Stimulated activated CD8-positive, alpha-beta memory T cell treated with anti-CD3 and anti-CD28 coated beads, Interleukin-15, amount 100 ng/mL, for 4 hours (primary cell): ENCODE measurements at places on chromosomes 4 and X.

DNA sequence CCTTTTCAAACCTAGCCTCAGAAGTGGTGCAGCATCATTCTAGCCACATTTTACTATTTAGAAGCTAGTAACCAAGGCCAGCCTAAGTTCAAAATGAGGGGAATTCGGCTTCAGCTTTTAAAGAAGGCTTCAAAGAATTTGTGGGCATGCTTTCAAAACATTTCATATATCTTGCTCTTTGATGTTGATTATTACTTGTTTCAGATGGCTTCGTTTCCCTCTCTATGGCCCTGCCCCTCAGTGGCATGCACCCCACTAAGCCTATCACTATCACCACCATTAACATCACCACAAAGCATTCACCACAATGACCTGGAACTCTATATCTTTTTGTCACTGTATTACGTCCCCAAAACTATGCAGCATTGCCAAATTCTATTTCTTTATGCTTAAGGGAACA lies 51.2 kb upstream of the FAM47B start:
- DNase-seq, result no peak

DNA sequence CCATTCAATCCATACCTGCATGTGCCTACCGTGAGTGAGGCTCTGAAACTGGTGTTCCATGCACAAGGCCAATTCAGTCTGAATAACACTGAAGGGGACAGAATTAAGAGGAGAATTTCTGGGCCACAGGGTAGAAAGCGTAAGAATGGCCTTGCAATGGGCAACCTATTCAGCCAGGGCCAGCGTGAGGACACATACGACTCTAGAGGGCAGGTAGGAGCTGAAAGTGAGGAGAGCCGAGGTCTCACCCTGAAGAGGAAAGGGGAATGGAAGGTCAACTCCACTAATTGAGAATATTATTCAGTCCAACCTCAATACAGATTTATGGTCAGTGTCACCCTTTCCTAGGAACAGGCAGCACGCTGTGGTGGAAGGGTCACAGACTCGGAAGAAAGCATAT lies 202.2 kb downstream of the TRIML1 start:
- no peak for DNase-seq

DNA sequence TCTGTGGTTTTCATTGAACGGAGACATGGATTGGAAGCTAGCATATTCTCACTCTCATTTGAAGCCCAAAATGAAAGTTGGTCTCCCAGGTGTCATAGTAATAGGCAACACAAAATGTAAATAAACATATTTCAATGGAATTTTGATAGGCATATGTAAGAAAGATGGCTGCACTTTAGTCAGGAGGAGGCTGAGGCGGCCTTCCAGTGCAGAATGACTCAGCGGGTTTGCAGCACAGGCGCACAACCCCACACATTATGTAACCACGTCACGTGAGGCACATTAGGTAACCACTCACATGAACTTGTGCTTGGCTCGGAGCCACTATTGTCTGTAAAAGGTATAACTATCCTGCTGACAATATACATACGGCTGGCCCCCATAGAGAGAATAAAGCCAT lies 381.7 kb downstream of the GPAT3 start:
- no peak for DNase-seq

- DNase-seq, result no peak
These were observed 539.2 kb downstream of the GALNTL6 start for GRCh38 chr4:172352356-172352755.

- peak; percentile 98 for DNase-seq
These were observed at the start of gene SLC25A6 for GRCh38 chrX:1391707-1392375. SLC25A6 (minus strand) TSS chrX:1392113; CDS start chrX:1392009, 104 bp downstream.

- DNase-seq, result no peak
These were observed 8.1 kb upstream of the TIMP1 start for GRCh38 chrX:47574076-47574546.

DNA sequence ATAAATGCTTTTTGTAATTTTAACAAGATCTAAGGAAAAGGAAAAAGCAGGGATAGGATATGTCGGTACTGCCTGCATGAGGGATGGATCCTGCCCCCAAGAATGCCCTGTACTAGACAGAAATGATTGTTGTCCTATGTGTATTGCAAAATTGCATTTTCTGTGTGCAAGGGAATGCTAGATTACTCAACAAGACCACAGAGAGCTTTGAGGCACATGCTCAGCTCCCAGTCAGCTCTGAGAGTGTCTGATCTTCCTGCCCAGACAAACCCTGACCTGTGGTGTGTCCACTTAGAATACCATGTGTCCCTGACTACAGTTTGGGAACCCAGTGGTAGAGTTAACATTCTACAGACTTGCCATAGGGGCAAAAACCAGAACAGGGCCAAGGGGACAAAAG lies 129.2 kb upstream of the PAK3 start:
- DNase-seq, result no peak

DNA sequence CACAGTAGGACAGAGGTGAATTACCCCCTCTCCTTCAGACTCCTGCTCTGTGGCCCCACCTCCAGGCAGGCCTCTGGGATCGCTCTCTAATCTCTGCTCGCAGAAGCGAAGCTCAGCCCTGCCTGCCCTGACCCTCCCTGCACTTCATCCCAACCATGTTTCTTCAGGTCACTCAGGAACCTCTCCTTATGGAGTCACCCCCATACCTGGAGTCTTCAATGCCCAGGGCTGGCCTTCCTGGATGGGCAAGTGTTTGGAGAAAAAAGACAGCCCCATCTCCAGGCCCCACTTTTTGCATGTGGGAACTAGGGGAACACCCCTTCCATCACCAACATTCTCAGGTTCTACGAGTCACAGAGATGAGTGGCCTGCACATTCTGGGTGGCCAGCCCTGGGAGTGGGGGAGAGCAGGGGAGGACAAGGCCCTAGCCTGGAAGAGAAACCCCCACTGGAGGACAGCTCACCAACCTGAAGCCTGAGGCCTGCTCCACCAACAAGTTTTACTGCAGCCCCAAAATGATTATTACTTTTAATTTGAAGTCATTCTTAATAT lies 90.8 kb downstream of the PPP2R2C start:
- DNase-seq, result no peak

GRCh38 chrX:119017077-119017476 lies 42.7 kb downstream of the LONRF3 start:
- no peak for DNase-seq

- DNase-seq, result no peak
These were observed 10.5 kb downstream of the ABLIM2 start for GRCh38 chr4:8148159-8148558.

DNA sequence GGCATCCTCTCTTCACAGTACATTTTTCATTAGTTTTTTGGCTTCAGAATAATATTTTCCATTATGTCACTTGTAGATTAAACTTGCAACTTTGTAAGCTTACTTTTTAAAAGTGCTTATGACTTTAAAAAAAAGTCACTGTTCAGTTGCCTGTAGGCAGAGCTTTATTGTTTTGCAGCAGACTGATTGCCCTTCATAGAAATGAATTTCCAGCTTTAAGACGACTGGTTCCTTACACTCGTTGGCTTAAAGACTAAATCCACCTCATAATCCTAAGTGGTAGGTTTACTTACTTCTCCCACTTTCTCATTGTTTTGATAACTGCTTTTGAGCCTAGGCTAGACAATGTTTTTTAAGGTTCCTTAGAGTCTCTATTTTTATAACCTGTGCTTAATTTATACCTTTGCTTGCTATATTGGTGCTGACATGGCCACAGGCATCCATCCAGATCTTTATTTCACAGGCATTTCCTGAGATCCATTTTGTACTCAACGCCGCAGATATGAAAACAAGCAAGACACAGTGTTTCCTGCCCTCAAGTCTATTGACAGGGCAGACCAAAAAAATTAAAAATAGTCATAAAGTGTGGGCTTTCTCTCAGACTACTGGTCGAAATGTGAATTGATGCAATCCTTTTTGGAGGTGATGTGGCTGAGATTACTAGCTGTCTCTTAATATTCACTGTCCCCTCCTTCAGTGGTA lies 12.6 kb upstream of the IL13RA2 start:
- DNase-seq, result no peak

- no peak for DNase-seq
These were observed 107.6 kb upstream of the SMIM10 start for GRCh38 chrX:134883137-134883700.

- no peak for DNase-seq
These were observed 37.7 kb downstream of the ARHGEF9 start for GRCh38 chrX:63747331-63747730.

- DNase-seq, result no peak
These were observed 52.8 kb downstream of the FHDC1 start for GRCh38 chr4:152988721-152989553.

GRCh38 chrX:120428309-120428708 lies 40.8 kb downstream of the LAMP2 start:
- DNase-seq, result no peak

DNA sequence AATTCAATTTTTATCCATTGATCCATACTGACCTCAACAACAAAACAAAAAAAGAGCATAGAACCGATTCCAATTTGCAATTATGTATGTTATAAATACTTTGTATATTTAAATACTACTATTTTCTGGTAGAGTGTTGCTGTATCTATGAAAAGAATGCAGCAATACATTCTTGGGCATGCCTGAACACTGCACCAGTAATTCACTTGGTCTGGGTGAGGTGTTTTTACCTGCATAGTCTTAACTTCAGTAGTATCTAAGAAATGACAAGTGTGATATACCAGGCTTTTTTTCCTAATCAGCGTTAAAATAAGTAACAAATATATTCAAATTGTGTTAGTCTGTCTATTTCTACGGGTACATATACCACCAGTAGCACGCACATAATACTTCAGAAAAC lies 120.2 kb downstream of the KLHL13 start:
- no peak for DNase-seq

DNA sequence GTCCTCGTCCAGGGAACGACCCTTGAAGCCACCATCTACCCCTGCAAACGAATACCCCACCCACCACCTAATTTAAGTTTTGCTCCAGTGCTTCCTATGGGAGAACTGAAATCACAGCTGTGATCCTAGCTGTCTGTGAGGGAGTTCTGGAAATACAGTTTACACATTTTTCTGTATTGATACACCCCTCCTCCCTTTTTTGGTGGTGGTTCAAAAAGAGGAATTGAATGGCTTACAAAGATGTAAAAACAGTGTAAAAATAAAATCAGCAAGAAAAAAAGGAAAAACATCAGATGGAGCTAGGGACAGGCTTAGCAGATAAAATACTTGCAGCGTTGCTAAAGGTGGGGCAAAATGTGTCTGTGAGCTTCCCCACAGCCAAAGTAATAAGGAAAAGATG lies 86.6 kb downstream of the SORCS2 start:
- no peak for DNase-seq

GRCh38 chr4:101791182-101791558 lies 640 bp downstream of the BANK1 start:
- DNase-seq, result no peak

GRCh38 chrX:15114743-15115566 lies 154.9 kb downstream of the ASB9 start:
- no peak for DNase-seq

DNA sequence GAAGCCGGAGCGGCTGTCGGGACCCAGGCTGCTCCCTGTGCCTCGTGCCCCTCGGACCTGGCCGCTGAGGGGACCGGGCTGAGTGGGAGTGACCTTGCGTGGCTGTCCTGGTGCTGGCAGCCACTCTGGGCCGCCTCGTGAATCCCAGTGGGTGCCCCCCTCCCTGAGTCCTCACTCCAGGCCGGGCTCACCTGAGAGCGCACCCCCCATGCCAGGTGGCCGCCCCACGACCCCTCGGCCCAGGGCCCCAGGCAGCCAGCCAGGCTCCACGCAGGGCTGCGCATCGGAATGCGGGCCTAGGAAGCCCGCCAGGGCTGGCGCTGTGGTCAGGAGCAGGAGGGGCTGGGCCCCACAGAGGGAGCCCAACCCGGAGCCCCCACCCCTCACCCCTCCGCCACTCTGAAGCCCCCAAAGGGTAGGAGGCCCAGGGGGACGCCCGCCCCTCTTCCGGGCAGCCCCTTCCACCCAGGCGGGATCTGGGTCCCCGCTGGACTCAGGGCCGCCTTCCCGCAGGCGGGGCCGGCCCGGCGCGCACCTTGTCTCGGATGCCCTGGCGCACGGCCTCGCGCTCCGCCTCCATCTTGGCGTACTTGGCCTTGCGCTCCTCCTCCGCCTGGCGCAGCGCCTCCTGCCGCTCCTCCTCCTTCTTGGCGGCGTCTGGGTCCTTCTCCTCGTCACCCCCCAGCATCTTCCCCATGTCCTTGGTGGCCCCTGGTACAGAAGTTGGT lies 33.9 kb downstream of the CPLX1 start:
- DNase-seq, result no peak

DNA sequence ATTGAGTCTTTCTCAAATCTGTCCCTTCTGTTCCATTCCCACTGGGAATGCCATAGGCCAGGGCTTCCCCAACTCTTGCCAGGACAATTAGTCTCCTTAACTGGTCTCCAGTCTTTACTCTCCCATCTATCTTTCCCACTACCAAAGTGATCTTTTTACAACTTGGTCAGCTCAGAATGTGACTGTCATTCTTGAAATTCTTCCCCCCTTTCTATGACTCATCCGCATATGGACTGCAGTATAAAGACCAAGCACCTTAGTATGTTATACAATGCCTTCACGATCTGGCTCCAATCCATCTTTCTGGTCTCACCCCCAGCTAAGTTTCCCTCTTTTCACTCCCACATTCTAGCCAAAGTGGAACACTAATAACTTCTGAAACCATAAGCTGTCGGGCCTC lies 383.8 kb downstream of the OPHN1 start:
- no peak for DNase-seq

DNA sequence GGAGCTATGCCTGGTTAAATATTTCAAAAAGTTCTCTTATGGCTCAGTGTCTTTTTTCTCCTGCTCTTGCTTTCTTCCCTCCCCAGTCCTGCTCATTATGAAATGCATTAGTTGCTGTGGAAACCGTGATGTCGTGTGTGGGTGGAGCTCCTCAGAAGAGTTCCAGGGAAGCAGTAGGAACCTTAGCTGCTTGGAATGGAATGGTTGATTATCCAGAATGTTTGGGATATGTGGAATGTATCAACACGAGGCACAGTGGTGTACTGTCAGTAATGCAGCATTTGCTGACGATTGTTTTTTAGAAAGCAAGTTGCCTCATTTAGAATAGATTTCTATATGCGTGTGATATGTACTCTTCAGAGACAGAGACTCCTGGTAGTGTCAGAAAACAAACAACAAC lies 333.2 kb downstream of the ARHGAP10 start:
- no peak for DNase-seq

GRCh38 chrX:104391906-104392305 lies 137.2 kb upstream of the ESX1 start:
- no peak for DNase-seq

- no peak for DNase-seq
These were observed 461 bp upstream of the SLC9A6 start for GRCh38 chrX:135984791-135985156.

DNA sequence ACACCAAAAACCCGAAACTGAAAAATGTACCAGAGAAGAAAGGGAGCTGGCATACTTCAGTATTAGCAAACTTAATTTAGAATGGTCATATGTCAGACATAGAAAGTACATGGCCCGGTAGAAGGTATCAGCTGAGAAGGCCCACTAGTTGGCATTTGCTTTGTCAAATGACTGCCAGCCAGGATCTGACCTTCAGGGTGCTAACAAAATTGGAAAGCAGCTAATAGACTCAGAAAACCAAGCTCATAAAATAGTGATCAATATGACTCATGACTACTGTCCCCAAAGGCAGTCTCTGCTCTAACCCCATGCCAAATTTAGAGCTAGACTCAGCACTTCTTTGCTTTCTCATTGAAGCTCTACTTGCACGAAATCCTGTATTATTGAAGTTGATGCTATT lies 342.7 kb downstream of the PDGFC start:
- DNase-seq, result no peak

GRCh38 chrX:110320381-110320987 lies 2.6 kb upstream of the AMMECR1 start:
- DNase-seq, result no peak
